ENCODE measurements at places on chromosomes 5 and 9. TPM values are rescaled to one million over a fixed set of nuclear protein-coding genes. Genes with fewer than 3 reads are reported as not detected.

BTNL9 gene
- polyA plus RNA-seq, result 0.27 TPM

TJP2 gene
- 48.3 TPM for polyA plus RNA-seq

ATOX1 gene
- polyA plus RNA-seq, result 326 TPM

AFAP1L1 gene
- 8.5 TPM for polyA plus RNA-seq

AK3 gene
- polyA plus RNA-seq, result 79.7 TPM

PCDHA2 gene
- 0.06 TPM for polyA plus RNA-seq

OR1Q1 gene
- not detected for polyA plus RNA-seq

OR13C3 gene
- not detected for polyA plus RNA-seq

SLC36A2 gene
- not detected for polyA plus RNA-seq

FOXD4L5 gene
- 0.03 TPM for polyA plus RNA-seq

- DNase-seq, result no peak
Measured at GRCh38 chr9:31847963-31848362, 536.5 kb upstream of the ACO1 start.

- no peak for DNase-seq
Measured at GRCh38 chr5:178340187-178340586, 107.6 kb upstream of the PHYKPL start.

- DNase-seq, result no peak
Measured at GRCh38 chr5:122346897-122347581, 35.0 kb downstream of the SNCAIP start.

DNA sequence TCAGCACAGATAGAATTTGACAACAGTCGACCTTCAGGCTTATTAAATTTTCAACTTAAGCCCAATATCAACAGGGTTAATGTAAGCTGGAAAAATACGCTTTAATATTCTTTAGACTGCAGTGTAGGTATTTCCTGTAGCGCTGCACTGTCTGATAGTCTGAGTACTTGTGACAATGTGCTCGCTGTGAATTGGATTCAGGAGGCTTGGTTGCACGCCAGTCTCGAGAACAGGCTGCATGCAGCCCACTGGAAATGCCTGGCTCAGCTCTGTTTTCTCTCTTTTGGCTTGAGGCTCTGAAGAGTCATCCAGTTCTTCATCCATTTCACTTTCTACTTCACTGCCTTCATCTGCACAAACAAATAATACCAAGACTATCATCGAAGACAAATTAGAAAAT is 300.9 kb downstream of the RFX3 start:
- DNase-seq, result no peak

- DNase-seq, result no peak
Measured at GRCh38 chr9:130174025-130174424, 1.8 kb downstream of the NCS1 start.

DNA sequence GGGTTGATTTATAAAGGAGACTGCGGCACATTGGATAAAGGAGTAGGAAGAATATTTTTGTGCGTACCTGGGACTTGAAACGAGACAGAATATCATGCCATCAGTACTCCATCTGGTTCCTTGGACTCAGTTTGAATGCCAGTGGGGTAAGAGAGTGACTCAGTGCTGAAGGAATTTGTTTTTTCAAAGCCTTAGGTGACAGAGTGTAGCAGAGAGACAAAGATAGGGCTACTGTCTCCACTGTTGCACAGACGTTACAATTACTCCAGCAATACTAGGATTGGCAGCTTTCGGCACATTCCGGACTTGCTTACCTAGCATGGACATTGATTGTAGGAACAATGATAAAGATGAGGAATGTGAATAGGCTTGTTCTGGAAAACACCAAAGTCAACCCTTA is 250.7 kb downstream of the KCTD16 start:
- DNase-seq, result no peak

- no peak for DNase-seq
Measured at GRCh38 chr5:32255540-32255900, 57.2 kb downstream of the MTMR12 start.

- DNase-seq, result no peak
Measured at GRCh38 chr5:111224561-111225345, 569 bp downstream of the CAMK4 start.

DNA sequence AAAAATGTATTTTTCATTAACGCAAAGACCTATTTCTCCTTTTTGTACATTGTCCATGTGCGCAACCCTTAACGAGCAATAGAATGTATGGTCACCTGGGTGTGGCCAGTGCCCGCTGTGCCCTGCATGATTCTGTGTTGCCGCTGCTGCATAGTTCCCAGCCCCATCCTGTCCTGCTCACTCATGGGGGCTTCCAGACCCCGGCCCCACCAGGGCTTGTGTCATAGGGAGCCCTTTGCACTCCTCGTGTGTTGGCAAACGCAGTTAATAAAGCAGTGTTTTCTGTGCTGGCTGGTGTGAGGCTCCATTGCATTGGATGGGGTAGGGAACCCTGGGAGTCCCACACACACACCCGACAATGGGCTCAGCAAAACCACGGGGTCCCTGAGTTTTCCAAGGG is 49.7 kb downstream of the SAR1B start:
- DNase-seq, result no peak

DNA sequence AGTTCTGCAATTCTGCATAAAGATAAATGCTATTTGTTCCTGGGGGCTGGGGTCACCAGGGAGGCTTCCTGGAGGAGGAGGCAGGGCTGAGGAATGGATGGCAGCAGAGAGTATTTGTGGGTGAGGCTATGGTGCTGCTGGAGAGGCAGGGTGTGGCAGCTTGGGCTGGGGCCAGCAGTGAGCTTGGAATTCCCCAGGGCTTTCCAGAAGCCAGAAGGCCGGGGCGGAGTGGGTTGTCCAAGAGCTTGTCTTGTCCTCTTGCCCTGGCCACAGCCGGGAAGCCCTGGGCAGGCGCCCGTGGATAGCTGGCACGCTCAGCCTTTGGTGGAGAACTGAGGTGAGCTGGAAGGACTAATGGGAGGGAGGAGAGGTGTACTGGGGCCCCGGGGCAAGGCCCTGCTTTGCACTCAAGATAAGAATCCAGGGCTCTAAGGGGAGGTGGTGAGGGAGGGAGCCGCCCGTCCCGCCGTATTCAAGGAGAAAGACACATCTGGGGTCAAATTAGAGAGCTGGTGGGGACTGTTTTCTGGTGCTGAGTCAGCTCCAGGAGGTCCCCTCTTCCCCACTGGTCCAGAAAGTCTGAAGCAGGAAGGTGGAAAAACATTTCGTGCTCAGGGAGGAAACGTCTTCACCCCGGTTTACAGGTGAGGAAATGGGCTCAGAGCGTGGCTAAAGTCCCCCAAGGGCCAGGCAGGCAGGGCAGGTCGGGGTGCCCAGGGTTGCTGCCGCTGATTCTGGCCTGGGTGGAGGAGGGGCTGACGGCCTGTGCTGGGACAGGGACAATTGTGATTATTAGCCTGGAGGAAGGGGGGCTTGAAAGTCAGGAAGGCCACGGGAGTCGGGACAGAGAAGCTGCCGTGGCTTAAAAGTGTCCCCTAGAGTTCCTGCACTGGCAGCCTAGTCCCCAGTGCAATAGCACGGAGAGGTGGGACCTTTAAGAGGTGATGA is 26.9 kb upstream of the CNOT6 start:
- DNase-seq, result peak; percentile 74

DNA sequence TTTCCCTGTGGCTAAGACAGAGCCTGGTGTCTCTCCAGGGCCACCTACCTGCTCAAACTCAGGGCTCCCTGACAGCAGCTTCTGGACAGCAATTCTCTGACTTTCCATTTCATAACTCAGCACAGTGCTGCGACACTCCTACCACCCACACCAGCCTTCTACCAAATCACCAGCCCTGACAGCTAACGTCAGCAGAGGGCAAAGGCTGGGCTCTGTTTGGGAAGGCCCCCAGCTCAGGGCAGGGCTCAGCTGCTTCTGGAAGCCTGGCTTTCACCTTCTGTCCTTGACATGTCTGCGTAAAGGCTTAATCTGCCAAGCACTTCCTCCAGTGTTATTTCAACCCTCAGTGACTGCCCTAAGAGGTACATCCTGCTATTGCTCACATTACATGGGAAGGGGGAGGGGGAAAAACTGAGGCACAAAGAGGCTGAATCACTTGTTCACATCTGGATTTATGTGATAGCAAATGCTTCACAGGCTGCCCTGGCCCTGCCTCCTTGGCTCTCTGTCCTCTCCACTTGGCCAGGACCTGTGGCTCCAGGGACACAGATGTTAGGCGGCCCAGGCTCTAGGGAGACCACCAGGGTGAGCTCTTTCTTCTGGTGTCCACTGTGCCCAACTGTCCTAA is 102.5 kb upstream of the PANK3 start:
- DNase-seq, result peak; percentile 52

- no peak for DNase-seq
Measured at GRCh38 chr5:54727874-54728587, 210.5 kb downstream of the SNX18 start.

DNA sequence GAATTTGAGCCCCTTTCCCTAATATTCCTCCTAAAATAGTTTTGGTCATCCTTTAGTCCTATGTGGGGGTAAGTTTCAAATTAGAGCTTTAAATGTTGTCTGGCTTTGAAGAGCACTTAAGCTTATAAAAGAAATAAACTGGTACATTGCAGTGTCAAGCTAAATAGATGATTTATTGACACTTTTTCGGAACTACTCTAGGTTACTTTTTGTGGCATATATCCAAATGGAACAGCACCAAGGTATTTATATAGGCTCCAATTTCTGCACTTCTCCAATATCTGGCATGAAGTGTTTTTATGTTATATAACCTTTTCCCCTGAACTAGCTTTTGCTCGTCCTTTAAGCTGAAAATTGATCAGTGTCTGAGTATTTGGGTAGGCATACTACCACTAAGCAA is 402.5 kb downstream of the NFIB start:
- DNase-seq, result no peak

Data from small intestine (tissue), 16 donors.